ENCODE measurements at places on chromosomes 12 and 14.
A peak's percentile ranks its signal among the peaks of the same experiment; 100 is the strongest.

- no peak for DNase-seq
These were observed 18.6 kb upstream of the RERGL start for GRCh38 chr12:18108611-18109010.

DNA sequence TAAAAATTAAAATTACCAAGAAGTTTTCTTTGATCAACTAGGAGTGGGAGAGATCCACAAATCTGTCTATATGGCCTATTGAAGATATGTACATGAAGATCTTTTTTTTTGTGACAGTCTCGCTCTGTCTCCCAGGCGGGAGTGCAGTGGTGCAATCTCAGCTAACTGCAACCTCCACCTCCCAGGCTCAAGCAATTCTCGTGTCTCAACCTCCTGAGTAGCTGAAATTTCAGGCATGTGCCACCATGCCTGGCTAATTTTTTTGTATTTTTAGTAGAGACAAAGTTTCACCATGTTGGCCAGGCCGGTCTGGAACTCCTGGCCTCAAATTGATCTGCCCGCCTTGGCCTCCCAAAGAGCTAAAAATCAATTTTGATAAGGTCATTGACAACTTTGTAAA is 4.6 kb upstream of the NFATC4 start:
- no peak for DNase-seq

DNA sequence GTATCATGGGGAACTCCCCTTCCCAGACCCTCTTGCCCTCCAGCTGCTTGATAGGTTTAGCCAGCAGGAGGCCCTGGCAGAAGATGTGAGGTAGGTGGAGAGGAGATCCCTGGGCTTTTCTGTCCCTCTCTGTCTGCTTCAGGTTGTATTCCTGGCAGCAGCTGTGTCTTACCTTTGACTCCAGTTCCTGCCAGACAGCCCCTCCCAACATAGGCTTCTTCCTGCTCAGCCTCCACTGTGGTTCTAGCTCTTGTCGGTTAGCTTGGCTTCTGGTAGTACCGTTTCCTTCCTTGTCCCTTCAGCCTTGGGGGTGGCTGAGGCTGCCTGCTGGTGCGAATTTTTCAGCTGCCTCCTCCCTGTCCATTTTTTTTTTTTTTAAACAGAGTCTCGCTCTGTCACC is 215.7 kb upstream of the CRY1 start:
- DNase-seq, result no peak

- DNase-seq, result no peak
These were observed 230.9 kb upstream of the LRIG3 start for GRCh38 chr12:59151243-59151642.

- no peak for DNase-seq
These were observed 8.7 kb downstream of the FLRT2 start for GRCh38 chr14:85538636-85539035.

- no peak for DNase-seq
These were observed 513.1 kb downstream of the KCNH5 start for GRCh38 chr14:62532181-62532580.

- no peak for DNase-seq
These were observed 19.9 kb downstream of the DAAM1 start for GRCh38 chr14:59208224-59208814.

DNA sequence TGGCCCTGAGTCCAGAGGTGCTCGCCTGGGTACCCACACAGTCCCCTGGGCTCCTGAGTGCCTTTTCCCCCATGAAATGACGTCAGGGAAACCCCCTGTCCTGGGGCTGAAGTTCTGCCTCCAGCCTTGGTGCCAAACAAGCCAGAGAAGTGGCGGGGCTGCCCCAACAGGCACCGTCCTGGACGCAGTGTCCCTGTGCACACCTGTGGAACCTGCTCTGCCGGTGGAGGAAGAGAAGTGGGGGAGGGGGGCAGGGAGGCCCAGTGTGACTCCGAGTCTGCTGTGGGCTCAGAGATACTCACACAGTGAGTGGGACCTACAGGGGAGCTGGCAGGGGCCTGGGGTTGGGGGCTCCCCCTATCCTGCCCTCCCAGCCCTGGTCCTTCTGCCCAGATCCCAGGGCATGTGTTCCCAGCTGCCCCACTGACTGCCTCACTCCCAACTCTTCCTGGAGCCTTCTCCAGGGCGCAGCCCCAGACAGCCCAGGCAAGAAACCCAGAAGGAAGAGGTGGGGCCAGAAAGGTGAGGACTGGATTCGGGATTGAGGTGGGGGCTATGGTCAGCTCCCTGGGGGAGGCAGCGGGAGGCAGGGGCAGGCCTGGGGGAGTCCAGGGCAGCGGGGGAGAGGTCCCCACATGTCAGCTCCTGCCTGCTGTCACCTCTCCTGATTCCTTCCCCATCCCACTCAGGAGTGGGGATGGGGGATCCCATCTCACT is 24.7 kb downstream of the CCDC85C start:
- DNase-seq, result no peak

- DNase-seq, result no peak
These were observed 33.4 kb upstream of the DCN start for GRCh38 chr12:91215940-91216454.

- DNase-seq, result no peak
These were observed 18.9 kb upstream of the CARMIL3 start for GRCh38 chr14:24032727-24033418.

DNA sequence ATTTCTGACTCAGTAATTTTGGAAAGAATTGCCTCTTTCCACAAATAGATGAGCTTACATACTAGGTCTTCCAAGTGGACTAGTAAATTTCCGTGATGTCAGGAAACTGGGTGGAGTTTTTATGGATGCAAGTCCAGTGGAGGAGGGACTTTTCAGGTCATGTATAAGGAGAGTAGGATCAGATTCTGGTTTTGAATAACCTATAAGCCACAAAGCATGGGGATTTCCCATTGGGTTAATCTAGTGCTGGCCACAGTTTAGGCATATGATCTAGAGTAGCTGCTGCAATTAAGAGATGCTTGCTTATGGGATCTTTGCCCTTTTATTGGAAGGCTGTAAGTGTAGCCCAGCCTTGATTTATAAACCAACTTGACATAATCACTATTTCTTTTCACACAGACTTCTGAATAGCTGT is 33.8 kb downstream of the STK38L start:
- DNase-seq, result no peak

DNA sequence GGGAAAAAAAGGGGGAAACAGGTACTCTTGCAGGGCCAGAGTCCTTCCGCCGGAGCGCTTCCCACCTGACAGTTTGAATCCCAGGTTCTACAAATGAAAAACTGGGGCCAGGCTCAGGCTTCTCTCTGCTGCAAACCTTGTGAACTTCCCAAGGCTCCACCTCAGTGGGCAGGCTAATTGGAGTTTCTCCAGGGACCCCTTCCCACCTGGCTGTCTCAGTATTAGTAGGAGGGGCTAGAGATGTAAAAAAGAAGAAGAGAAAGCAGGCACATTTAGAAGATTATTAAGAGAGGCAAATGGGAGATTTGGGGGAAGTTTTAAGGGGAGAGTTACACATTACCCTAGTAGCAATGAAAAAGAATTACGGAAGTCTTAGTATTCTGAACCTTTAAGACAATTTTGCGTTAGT is 20.0 kb upstream of the CLEC2D start:
- DNase-seq, result peak; percentile 4

DNA sequence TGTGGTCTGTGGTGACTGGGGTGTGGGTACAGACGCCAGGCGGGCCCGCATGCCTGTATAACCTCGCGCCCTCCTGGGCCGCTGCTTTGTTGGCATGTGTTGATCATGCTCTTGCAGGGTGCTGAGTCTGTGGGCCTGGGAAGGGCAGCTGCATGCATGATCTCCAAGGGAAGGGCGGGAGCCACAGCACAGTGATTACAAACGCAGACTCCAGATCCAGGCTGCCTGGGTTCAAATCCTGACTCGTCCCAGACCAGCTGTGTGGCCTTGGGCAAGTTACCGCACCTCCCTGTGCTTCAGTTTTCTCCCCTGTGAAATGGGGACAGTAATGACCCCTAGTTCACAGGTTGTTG is 24.0 kb downstream of the ADGRD1 start:
- DNase-seq, result no peak

- no peak for DNase-seq
These were observed 8.0 kb downstream of the ITFG2 start for GRCh38 chr12:2820432-2820831.

DNA sequence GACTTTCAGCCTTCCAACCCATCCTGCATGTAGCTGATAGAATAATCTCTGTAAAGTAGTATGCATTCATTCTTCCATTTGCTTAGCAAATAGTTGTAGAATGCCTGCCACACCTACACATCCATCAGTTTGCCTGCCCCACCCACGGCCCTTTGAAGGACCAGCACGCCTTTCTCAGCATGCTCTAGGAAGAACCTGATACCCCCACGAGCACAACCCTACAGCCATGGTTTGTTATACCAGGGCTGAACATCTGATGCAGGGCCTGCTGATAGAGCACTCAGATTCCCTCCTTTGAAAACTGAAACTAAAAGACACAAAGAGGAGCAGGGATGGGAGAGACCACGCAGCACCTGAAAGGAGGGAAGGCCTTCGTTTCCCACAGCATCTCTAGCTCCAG is 205.1 kb downstream of the ANO2 start:
- no peak for DNase-seq

- DNase-seq, result peak; percentile 68
These were observed at the start of gene PIANP for GRCh38 chr12:6700646-6701051. PIANP (minus strand) TSS chr12:6700815; CDS start chr12:6698061, 2,754 bp downstream.

GRCh38 chr14:64201296-64201695 is 92.9 kb downstream of the ESR2 start:
- DNase-seq, result peak; percentile 14

GRCh38 chr12:123952037-123952436 is 20.6 kb downstream of the CCDC92 start:
- DNase-seq, result no peak

- DNase-seq, result peak; percentile 56
These were observed 41.4 kb upstream of the MANSC4 start for GRCh38 chr12:27821259-27821973.

GRCh38 chr14:93926245-93926872 is 785 bp upstream of the FAM181A start:
- DNase-seq, result peak; percentile 57

- no peak for DNase-seq
These were observed 88.2 kb downstream of the SSPN start for GRCh38 chr12:26283617-26284016.

DNA sequence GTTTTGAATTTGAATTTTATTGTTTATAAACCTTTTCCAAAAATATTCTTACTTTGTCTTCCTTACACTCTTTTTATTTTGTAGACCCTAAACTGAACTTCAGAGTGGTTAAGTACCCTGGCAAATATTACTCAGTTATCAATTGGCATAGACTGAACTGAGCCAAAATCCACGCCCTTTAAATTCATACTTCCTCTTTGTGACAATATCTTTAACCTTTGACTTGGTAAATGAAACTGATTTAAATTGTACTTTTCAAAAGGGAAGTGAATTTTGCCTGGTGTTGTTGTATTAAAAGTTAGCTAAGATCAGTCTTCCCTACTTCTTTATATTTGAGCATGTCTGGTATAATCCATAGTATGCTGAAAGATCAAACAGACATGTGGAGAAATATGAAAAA is 184.3 kb upstream of the USP15 start:
- DNase-seq, result no peak

- DNase-seq, result no peak
These were observed 17.1 kb downstream of the HELB start for GRCh38 chr12:66319266-66319954.

DNA sequence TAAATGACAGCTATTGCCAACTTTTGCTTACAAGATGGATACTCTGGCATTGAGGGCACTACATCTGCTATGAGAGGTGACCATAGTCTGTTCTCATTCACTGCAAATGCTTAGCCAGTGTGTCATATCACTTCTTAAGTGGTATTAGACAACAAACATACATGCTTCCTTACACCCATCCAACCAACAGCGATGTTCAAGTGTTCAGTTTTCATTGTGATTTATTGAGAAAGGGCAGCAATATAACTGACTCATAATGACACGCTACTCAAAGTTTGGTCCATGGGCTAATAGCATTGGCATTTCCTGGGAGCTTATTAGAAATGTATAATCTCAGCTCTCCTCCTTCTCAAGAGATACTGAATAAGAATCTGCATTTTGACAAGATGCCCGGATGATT is 181.7 kb downstream of the NPAS3 start:
- no peak for DNase-seq

DNA sequence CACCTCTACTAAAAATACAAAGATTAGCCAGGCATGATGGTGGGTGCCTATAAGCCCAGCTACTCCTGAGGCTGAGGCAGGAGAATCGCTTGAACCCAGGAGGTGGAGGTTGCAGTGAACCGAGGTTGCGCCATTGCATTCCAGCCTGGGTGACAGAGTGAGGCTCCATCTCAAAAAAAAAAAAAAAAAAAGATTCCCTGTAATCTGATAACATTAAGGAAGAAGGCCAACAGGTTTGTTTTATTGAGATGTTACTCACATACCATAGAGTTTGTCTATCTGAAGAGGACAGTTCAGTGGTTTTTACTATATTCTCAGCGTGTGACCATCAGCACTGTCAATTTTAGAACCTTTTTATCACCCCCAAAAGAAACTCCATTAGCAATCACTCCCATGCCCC is 37.5 kb downstream of the TSPAN9 start:
- DNase-seq, result no peak

DNA sequence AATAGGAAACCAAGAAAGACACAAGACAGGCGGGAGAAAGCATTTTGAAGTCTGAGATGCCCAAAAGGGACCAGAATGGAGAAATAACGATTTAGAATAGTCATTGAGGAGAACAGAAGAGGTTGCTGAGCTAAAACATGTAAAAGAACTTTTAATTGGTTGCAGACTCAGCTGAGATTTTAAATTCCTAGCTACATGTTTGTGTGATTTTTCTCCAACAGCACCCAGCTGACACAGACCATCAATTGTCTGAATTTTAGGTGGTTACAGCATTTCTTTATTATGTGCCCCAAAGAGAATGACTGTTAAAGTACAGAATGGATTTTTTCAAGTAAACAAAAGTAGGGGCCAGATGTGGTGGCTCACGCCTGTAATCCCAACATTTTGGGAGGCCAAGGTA is 50.3 kb downstream of the BAZ1A start:
- no peak for DNase-seq

GRCh38 chr14:37594238-37594970 is 645 bp downstream of the FOXA1 start:
- DNase-seq, result peak; percentile 87

- DNase-seq, result no peak
These were observed 56.0 kb downstream of the DCAF5 start for GRCh38 chr14:69096781-69097475.

DNA sequence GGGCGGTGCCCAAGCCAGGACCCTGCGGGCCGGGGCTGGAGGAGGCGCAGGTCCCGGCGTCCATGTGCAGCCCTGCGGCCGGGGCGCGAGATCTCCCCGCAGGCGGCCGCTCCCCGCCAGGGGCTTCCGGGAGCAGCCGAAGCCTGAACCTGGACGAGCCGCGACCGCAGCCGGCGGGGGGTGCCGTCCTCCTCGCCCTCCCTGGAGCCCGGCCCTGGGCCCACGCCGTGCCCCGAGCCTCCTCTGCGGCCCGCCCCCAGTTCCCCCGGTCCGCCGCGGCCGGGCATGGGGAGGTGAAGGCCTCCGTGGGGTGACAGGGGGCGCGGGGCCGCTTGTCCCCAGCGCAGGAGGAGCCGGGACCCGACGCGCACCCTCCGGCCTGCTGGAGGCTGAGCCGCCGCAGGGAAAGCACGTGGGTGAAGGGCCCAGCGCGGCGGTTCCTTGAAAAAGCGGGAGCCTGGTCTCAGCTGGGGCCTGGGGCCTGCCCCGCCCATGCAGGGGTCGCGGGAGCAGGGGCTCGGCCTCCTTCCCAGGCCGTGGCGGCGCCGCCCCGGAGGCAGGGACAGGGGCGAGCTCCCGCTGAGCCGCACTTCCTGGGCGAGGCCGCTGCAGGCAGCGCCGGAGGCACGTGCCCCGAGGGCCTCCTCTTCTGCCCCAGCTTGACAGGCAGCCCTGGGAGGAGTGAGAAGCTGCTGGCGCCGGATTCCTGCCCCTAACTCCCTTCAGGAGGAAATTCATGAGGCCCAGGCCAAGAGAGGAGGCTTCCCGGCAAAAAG is 55.6 kb upstream of the PPP2R5C start:
- peak; percentile 85 for DNase-seq
